Neural crest cell (in vitro differentiated cells): ENCODE measurements at places on chromosomes 13 and 19. TPM values are rescaled to one million over a fixed set of nuclear protein-coding genes. Genes with fewer than 3 reads are reported as not detected.

PROZ gene
- not detected in 2 replicates for total RNA-seq

ZNF835 gene
- total RNA-seq: 0.11 TPM in 1 of 2 replicates, not detected in the other

CLEC17A gene
- not detected in 2 replicates for total RNA-seq

TMEM145 gene
- 18.4 and 19.4 TPM in 2 replicates for total RNA-seq

ZNF724 gene
- 36.7 and 38.5 TPM in 2 replicates for total RNA-seq

COG6 gene
- total RNA-seq: 26.3 and 36.2 TPM in 2 replicates

FGF22 gene
- 0.51 and 0.84 TPM in 2 replicates for total RNA-seq

PEX11G gene
- total RNA-seq: 2.3 and 3.4 TPM in 2 replicates

HIPK4 gene
- 0.11 and 0.30 TPM in 2 replicates for total RNA-seq

ZNF878 gene
- total RNA-seq: 2.1 and 2.5 TPM in 2 replicates

- peaks cover 17% of the 10 kb centered on the region for H3K27me3 ChIP-seq
- peak; percentile 66 for DNase-seq
- no peaks in the 10 kb centered on the region for H3K36me3 ChIP-seq
- H3K4me1 ChIP-seq: peaks cover 14% of the 10 kb centered on the region
- H3K4me3 ChIP-seq: peak within 1 kb of the TSS; percentile 92
- no peak within 1 kb of the TSS for H3K27ac ChIP-seq
Observed at GRCh38 chr19:14432791-14433553, at the start of gene PKN1. PKN1 (plus strand) TSS chr19:14433306; CDS start chr19:14433522, 216 bp downstream.

DNA sequence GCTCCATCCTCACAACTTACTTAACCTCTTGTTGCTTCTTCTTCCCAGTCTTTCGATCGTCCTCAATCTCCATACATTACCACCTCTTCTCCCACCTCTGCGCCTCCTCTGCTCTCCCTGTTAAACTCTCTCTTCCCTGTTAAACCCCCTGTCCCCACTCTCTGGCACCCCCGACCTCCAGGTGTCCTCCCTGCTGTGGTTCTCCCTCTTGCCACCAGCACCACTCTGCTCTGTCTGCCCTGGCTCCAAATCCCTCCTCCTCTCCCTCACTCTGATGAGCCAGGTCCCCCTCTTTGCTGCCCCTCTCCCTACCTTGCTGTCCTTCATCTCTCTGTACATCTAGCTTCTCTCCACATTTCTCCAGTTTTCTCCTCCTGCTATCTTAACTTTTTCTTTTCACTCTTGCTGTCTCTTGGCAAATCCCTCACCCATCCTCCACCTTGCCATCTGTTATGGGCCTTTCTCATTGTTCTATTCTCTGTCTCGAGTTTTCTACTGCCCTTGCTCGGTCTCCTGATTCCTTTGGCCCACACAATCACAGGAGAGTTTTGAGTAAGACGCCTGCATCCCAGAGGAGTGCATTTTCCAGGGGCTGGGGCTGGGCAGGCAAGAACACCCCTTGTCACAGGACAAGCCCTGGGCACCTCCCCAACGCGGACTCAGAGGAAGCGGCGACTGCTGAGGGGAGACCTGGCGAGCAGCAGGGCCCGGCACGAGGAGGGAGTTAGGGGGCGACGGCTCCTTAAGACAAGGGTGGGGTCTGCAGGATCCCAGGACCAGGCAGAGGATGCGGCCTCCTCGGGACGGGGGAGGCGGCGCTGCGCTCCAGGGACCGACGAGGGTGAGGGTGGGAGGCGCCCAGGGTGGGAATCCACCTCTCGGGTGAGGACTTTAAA lies 21.4 kb upstream of the ERVV-1 start:
- no peak for DNase-seq
- no peak overlapping the region for H3K27ac ChIP-seq
- peaks cover 25% of the 10 kb centered on the region for H3K4me1 ChIP-seq
- H3K36me3 ChIP-seq: peaks cover 13% of the 10 kb centered on the region
- peak overlapping the region; percentile 88 for H3K4me3 ChIP-seq

DNA sequence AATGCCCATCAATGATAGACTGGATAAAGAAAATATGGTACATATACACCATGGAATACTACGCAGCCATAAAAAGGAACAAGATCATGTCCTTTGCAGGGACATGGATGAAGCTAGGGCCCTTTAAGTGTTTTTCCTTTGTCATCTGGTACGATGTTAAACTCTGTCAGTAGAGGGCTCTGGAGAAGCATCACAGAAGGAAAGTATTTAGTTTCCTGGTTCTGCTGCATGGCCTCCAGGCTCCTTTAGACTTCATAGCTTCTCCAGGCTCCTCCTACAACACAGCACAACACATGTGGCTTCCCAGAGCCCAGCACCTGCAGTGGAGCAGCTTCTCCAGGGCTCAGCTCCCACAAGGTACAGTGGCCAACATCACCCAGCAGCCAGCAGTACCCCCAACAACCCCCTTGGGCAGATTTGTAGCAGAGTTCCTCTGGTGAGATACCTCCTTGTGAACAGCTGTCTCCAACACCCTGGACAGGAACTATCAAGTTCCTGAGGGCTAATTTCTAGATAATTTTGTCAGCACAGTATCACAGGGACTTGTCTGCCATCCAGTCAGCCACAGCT lies 63.4 kb downstream of the KCTD12 start:
- H3K27ac ChIP-seq: no peak overlapping the region
- peaks cover 1% of the 10 kb centered on the region for H3K27me3 ChIP-seq
- no peak for DNase-seq
- H3K4me1 ChIP-seq: peaks cover 9% of the 10 kb centered on the region
- no peak overlapping the region for H3K4me3 ChIP-seq
- no peaks in the 10 kb centered on the region for H3K36me3 ChIP-seq

- H3K4me1 ChIP-seq: peaks cover 7% of the 10 kb centered on the region
- H3K27ac ChIP-seq: peak overlapping the region; percentile 92
- DNase-seq: no peak
- H3K36me3 ChIP-seq: peaks cover 7% of the 10 kb centered on the region
- no peaks in the 10 kb centered on the region for H3K27me3 ChIP-seq
- no peak overlapping the region for H3K4me3 ChIP-seq
Observed at GRCh38 chr13:75458696-75459422, 23.1 kb downstream of the TBC1D4 start.

- no peak for DNase-seq
- peaks cover 13% of the 10 kb centered on the region for H3K4me1 ChIP-seq
- no peaks in the 10 kb centered on the region for H3K36me3 ChIP-seq
- peaks cover 86% of the 10 kb centered on the region for H3K27me3 ChIP-seq
Observed at GRCh38 chr13:20161275-20161950, 561 bp upstream of the GJA3 start.

- H3K36me3 ChIP-seq: peaks cover 28% of the 10 kb centered on the region
- H3K27ac ChIP-seq: no peak overlapping the region
- peaks cover 14% of the 10 kb centered on the region for H3K4me1 ChIP-seq
- H3K27me3 ChIP-seq: no peaks in the 10 kb centered on the region
Observed at GRCh38 chr19:55597501-55597921, 1.8 kb downstream of the FIZ1 start.

DNA sequence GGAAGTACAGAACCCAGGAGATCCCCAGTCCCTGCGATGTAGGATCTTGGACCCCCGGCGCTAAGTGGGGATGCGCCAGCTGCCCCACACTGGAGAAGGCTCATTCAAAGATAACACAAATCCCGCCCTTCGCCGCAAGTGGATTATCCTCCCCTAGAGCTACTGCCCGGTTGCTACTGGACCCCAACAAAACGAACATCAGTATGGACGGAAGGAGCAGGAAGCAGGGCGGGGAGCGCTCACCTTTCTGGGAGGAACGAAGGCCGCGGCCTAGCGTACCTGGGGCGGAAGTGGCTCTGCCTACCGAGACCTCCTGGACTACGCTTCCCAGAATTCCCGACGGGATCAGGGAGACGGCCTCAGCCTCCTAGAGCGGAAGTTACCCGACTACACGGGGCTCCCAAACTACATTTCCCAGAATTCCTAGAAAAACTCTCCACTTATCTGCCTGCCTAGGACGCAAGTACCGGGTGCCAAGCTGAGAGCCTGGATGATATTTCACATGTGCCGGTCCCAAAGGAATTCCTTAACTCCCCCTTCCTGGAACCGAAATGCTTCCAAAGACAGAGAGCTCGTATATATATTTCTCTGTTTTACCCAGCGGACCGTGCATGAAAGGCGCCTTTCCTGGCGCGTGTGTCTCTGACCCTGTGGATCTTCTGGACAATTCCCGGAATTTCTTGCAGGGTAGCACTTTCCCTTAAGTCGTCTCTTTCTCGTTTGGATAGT lies at the start of gene ZNF112:
Gene ZNF112, minus strand, starts transcription at position 298 of the 729 bp plus-strand sequence. CDS start 16,141 bp downstream, outside the sequence.
- peak within 1 kb of the TSS; percentile 99 for H3K4me3 ChIP-seq
- peaks cover 22% of the 10 kb centered on the region for H3K4me1 ChIP-seq
- H3K27me3 ChIP-seq: peaks cover 23% of the 10 kb centered on the region
- peak within 1 kb of the TSS; percentile 93 for H3K27ac ChIP-seq
- H3K36me3 ChIP-seq: peaks cover 44% of the 10 kb centered on the region

DNA sequence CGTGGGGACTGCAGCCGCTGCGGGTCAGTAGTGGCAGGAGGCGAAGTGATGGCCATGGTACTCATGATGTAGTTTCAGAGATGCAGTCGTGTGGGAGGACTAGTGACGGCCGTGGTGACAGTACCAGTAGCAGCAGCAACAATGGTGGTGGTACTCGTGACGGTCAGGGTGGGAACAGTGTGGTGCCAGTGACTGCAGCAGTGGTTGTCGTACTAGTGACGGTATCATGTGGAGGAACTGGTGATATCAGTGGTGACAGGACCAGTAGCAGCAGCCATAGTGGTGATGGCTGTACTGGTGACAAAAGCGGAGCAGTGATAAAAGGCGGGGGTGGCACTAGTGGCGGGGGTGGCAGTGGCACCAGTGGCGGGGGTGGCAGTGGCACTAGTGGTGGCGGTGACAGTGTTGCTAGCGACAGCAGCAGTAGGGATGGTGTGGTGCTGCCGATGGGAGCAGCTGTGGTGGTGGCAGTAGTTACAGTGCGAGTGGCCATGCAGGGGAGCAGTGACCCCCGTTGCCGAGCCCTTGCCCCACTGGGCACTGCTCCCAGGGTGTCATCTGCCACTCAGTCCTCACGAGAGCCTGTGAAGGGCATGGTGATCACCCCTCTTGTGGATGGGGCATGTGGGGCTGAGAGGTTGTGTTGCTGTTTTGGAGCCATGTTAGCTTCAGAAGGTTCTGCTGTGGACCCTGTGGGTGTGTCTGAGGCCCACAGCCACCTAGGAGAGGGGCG lies 22.7 kb downstream of the ADPRHL1 start:
- peaks cover 2% of the 10 kb centered on the region for H3K36me3 ChIP-seq
- H3K27me3 ChIP-seq: no peaks in the 10 kb centered on the region
- no peak overlapping the region for H3K4me3 ChIP-seq
- no peak for DNase-seq

GRCh38 chr19:12867120-12868099 lies 13.8 kb downstream of the DNASE2 start:
- H3K36me3 ChIP-seq: peaks cover 10% of the 10 kb centered on the region
- H3K4me1 ChIP-seq: peaks cover 9% of the 10 kb centered on the region
- H3K27ac ChIP-seq: peak overlapping the region; percentile 62
- peak; percentile 85 for DNase-seq
- peaks cover 2% of the 10 kb centered on the region for H3K27me3 ChIP-seq
- H3K4me3 ChIP-seq: peak overlapping the region; percentile 88

- H3K27me3 ChIP-seq: peaks cover 5% of the 10 kb centered on the region
- H3K36me3 ChIP-seq: no peaks in the 10 kb centered on the region
- DNase-seq: no peak
- no peak overlapping the region for H3K4me3 ChIP-seq
Observed at GRCh38 chr13:44165889-44166496, 207.6 kb upstream of the SERP2 start.

- no peak for DNase-seq
- H3K4me3 ChIP-seq: no peak overlapping the region
- H3K36me3 ChIP-seq: peaks cover 3% of the 10 kb centered on the region
- no peaks in the 10 kb centered on the region for H3K27me3 ChIP-seq
- peaks cover 51% of the 10 kb centered on the region for H3K4me1 ChIP-seq
- no peak overlapping the region for H3K27ac ChIP-seq
Observed at GRCh38 chr19:30307191-30307974, 64.8 kb upstream of the ZNF536 start.

GRCh38 chr13:98549728-98550317 lies 27.1 kb downstream of the STK24 start:
- no peak overlapping the region for H3K27ac ChIP-seq
- DNase-seq: no peak
- H3K36me3 ChIP-seq: peaks cover 22% of the 10 kb centered on the region
- H3K4me3 ChIP-seq: no peak overlapping the region
- H3K4me1 ChIP-seq: peaks cover 29% of the 10 kb centered on the region
- H3K27me3 ChIP-seq: no peaks in the 10 kb centered on the region

DNA sequence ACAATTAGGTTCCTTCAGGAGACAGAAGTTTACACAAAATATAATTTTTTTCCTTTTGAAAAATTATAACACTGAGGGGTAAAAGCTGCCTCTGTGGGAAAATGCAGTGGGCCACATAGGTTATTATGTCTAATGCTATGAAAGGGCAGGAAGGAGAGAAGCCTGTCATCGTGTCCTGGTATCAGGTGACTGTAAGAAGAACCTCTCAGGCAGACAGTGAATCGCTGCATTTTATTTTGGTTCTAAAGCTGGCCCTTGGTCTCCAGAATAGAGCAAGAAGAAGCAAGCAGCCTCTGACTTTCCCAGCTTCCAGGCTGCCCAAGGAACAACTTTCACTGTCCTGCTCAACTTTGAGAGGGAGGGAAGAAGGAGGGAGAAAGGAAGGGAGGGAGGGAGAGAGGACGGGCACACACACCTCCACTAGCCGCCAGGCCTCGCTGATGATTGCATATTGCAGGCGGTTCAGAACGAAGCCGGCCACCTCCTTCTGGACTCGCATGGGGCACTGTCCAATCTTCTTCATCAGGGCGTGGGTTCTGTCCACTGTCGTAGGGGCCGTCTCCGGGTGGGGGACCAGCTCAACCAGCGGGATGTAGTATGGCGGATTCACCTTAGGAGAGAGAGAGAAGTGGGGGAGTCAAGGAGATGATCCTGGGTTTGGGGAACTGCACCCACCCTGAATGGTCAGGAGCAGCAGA lies 93.8 kb downstream of the CRYL1 start:
- peaks cover 7% of the 10 kb centered on the region for H3K36me3 ChIP-seq
- DNase-seq: no peak
- no peak overlapping the region for H3K27ac ChIP-seq

- peaks cover 3% of the 10 kb centered on the region for H3K36me3 ChIP-seq
- no peaks in the 10 kb centered on the region for H3K27me3 ChIP-seq
- no peak for DNase-seq
- H3K27ac ChIP-seq: peak overlapping the region; percentile 19
- peaks cover 15% of the 10 kb centered on the region for H3K4me1 ChIP-seq
- no peak overlapping the region for H3K4me3 ChIP-seq
Observed at GRCh38 chr19:19475849-19476828, 39.2 kb downstream of the TSSK6 start.

- H3K36me3 ChIP-seq: no peaks in the 10 kb centered on the region
- peaks cover 15% of the 10 kb centered on the region for H3K27me3 ChIP-seq
- H3K27ac ChIP-seq: no peak overlapping the region
- no peak overlapping the region for H3K4me3 ChIP-seq
- no peaks in the 10 kb centered on the region for H3K4me1 ChIP-seq
Observed at GRCh38 chr13:102566513-102566912, 30.3 kb upstream of the TPP2 start.

DNA sequence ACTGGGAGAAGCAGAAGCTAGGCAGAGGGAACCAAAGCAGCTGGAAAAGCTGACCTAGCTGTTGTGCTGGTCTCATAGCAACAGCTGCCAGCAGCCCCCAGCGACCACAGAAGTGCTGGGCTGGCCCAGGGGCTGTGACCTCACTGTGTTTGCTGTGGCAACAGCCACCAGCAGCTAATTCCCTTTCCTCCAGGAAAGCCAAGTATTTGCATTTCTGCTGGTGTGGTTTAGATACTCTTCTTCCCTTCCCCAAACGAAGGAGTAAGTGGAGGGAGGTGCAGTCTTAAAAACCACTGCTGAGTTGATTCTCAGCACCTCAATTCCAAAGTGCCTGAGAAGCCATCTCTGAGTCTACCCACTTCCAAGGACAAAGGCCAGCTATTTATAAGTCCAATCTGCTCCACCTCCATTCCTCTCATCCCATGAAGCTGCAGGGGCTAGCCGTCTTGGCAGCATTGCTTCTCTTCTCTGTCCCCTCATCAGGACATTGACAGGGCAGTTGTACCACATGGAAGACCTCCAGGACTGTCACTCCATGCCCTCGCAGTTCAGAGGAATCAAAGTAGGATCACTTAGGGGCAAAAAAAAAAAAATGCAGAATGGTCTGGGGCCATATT lies 11.5 kb upstream of the CCDC97 start:
- no peak overlapping the region for H3K27ac ChIP-seq
- no peak overlapping the region for H3K4me3 ChIP-seq
- peaks cover 31% of the 10 kb centered on the region for H3K36me3 ChIP-seq
- no peak for DNase-seq
